ENCODE measurements at places on chromosomes 13 and 19. TPM values are rescaled to one million over a fixed set of nuclear protein-coding genes. Genes with fewer than 3 reads are reported as not detected.

SLC10A2 gene
- polyA plus RNA-seq = not detected

GRCh38 chr13:30043631-30043925 lies 193.2 kb upstream of the UBL3 start:
- no peak for DNase-seq

URAD gene
- not detected for polyA plus RNA-seq

LGI4 gene
- 3.4 TPM for polyA plus RNA-seq

GRCh38 chr13:108383667-108384066 lies 114.1 kb downstream of the TNFSF13B start:
- no peak for DNase-seq

GRCh38 chr13:111370570-111371535 lies 50.4 kb downstream of the TEX29 start:
- DNase-seq = no peak

DNA sequence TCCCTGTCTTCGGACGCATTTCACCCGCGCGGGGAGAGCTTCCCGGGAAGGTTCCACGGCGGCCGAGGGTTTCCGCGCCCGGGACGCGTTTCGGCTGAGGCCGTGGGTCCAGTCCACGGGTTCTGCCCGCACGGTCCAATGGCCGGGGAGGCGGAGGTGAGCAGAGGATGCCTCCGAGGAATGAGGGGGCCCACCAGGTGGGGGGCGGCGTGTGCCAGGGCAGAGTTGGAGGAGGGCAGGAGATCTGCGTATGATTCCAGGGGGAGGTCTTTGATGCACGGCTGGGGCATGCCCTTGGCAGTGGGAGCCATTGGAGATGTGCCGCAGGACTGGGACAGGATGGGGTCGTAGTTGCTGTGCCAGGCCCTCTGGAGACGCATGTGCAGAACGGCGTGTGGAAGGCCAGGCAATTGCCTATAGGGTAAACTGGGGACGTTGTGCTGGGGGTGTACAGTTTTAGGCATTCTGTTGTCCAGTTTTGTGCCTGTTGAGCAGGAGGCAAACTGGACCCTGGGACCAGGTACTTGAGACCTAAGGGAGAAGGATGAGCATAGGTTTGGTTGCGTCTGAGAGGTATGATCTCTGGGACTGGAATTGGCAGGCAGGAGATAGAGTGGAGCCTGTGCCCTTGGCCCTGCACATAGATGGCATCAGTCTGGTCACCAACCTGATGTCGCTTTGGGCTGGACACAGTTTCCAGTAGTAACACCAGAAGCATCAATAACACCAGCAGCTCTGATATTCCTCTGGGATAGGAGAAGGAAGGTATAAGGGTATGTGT lies 751 bp downstream of the ZNF584 start:
- DNase-seq = no peak

DNA sequence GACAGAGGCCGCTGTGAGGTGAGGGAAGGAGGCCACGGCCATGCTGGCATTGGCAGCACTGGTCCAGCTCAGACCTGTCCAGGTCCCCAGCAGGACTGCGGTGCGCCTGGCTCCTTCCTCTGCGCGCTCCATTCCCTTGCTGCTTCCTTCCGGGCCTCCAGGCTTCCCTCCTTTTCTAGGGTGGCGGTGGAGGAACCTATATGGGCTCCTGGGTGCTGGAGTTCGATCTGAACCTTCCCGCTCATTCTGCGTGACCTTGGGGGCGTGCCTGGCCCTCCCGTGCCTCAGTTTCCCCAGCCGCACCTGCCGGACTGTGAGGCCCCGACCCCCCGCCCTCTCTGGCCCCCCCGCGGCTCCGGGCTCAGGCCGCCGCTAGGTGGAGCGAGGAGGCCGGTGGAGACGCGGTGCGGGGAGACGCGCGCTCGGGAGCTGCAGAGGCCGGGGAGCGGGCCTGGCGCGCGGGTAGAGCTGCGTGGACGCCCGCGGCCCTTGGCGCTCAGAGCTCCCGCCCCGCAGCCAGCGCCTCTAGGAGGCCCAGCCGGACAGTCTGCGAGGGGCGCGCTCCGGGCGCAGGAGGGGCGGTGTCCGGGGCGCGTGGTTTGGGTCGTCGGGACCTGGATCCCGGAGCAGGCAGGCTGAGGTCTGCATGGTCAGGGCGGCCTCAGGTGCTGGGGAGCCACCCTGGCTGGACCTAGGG lies 29.9 kb downstream of the EFNA2 start:
- DNase-seq = no peak

GRCh38 chr13:42119875-42120274 lies 71.4 kb downstream of the DGKH start:
- DNase-seq = no peak

PCSK4 gene
- polyA plus RNA-seq = 5.7 TPM

DNA sequence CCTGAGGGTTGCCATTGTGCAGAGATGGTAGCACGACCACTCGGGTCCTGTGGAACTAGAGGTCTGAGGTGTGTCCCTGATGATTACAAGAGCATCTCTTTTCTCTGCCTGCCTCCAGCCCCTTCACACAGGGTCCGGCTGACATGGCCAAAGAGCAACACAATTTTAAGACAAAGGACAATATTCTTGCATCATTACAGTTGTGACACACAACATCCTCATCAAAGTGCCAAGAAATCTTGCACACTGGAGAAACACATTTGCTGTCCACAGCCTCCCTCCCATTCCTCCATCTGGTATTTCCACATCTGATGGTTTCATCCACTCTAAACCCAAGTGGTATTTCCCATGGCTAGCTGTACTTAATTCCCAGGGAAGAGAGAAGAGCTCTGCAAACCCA lies 12.8 kb downstream of the COL4A1 start:
- DNase-seq = no peak

DNA sequence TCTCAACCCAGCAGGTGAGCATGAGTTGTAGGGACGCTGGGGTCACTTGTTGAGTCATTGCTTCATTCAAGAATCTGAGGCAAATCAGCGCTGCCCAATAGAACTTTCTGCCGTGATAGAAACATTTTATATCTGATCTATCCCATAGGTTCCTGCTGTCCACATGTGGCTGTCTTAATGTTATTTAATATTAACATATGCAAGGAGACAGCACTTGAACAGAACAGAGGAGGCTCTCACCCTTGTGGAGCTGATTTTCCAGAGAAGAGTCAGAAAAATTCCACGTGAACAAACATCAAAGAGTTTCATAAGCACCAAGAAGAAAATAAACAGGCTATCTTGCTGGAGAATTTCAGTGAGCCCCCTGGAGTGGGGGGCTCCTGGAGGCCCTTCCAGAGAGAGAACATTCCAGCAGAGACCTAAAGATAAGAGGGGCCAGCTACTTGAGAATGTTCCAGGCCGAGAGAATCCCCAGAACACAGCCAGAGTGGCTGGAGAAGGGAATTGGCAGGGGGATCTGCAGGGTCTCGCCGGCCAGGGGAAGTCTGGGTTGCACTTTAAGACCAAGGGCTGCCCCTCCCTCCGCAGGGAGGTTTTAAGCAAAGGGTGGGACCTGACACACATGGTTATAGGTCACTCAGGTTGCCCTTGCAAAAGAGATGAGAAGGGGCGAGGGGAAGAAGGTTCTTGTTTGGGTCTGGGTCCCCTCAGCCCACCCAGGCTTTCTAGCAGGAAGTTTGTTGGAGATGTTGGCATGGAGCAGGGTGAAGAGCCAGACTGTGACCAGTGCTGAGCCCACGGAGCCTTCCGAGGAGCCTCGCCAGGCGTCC lies 135.7 kb downstream of the CRYL1 start:
- no peak for DNase-seq

GRCh38 chr13:26847281-26847680 lies 86.7 kb upstream of the GPR12 start:
- DNase-seq = no peak

- no peak for DNase-seq
Observed at GRCh38 chr19:979318-979741, 4.8 kb upstream of the WDR18 start.

DNA sequence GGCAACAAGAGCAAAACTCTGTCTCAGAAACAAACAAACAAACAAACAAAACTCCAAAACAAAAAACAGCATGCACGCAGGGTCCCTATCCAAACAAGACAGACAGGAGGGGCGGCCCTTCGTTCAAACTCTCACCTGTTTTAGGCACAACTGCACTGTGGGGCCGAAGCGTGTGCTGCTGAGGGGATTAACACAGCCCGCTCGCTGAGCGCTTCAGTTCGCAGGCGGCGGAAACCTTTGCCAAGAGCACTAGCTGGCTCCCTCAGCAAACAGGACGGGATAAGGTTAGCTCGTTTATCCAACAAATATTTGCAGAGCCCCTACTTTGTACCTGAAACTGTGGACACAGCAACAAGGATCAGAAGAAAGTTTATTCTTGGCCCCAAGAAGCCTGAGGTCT lies 1.6 kb upstream of the ADPRHL1 start:
- DNase-seq = no peak

- no peak for DNase-seq
Observed at GRCh38 chr13:99774644-99775043, 196.9 kb downstream of the ZIC5 start.

- no peak for DNase-seq
Observed at GRCh38 chr13:75715601-75716523, 79.7 kb downstream of the LMO7 start.

DNA sequence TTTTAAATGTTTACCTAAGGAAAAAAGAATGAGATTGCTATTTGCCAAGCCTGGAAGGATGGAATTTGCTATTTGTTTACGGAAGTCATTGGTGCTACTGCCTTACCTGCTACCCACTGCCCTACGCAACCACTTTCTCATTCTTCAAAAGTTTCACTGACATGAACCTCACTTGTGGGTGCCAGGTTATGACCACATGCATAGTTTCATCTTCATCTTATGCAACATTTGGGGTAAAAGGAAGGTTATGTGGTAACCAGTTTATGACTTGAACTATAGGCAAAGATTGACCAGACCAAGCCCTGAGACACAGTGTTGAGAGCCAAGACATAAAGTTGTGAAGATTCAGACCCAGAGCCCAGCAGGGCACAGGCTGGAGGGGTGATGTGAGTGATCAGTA lies 142.5 kb downstream of the LACC1 start:
- DNase-seq = no peak

MATK gene
- polyA plus RNA-seq = 1.5 TPM

DNA sequence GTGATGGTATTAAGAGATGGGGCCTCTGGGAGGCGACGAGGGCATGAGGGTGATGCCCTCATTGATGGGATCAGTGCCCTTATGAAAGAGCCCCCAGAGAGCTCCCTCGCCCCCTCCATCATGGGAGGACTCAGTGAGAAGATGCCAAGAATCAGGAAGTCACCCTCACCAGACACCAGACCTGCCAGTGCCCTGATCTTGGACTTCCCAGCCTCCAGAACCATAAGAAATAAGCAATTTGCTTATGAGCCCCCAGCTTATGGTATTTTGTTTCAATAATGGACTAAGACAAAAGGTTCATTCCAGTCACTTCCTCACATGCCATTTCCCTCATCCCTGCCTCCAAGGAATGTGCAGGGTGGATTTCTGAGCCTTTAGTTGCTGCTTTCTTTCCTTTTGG lies 129.7 kb downstream of the KDM4B start:
- DNase-seq = no peak

- no peak for DNase-seq
Observed at GRCh38 chr19:16470911-16471811, 609 bp downstream of the EPS15L1 start.

CYP2F1 gene
- polyA plus RNA-seq = not detected

CEACAM8 gene
- not detected for polyA plus RNA-seq

DNA sequence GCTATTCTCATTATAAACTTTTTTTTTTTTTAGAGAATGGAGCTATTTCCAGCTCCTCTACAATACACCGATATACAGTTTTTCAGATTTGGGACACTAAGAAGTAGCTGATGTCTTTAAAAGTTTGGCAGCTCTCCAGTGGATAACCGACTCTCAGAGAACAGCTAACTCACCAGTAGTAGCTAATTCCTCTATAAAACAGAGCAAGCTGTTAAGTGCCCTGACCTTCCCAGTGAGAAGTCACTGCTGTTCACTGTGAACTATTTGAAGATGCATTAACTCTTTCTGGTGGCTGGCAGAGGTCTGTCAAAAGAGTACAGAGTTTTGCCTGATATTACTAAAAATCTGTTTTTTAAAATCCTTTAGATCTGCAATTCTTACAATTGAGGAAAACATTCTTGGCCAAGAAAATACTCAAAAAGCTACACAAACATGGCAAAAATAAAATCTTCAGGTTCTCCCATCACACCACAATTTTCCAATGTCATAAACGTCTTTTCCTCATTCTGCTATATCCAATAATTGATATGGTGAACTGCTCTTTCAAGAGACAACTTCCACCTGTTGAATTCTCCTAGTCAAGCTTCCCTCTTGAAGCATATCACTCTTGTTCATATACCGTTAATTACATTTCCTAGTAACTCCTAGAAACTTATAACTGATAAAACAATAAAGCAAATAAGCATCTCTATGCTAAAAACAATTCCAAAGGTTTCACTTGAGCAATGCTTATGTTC lies 44.2 kb downstream of the TBC1D4 start:
- DNase-seq = no peak

GRCh38 chr13:40488869-40489391 lies 177.5 kb downstream of the FOXO1 start:
- DNase-seq = no peak

GRCh38 chr19:44202470-44202869 lies 9.9 kb upstream of the ZNF227 start:
- DNase-seq = no peak

DNA sequence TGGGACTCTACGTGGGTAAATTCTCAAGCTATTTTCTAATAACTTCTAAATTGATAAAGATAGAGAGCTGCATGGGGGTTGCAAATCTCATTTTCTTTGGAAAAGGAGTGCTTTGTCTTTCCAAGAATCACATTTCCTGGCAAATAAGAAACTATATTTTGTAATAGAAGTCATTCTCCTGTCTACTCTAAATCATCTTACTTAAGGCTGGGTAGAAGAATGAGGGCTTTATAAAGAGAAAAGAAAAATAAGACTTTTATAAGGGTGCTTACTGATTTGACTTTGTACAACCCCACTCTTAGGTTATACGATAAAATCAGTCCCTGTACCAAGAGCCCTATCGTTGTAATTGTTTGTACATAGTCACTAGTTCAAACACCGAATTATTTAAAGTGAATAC lies 14.9 kb downstream of the ITGBL1 start:
- no peak for DNase-seq

DNA sequence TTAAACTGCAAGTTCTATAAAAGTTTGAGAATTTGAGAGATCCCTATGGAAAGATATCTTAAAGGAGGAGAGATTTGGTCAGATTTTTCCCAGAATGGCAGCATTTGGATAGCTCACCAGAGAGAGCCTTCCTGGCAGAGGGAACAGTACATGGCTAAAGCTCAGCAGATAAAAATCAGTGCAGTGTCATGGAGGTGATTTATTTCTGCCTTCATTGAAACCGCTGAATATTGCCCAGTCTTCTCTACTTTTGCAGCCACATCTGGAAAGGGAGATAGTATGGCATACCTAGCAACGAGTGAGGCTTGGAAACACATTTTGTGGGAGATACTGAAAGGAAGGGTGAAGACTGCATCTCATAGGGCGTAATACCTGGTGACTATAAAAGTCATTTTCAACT lies 155.2 kb downstream of the RFC3 start:
- no peak for DNase-seq

- DNase-seq = no peak
Observed at GRCh38 chr13:87356314-87356713, 314.9 kb upstream of the SLITRK5 start.

- DNase-seq = no peak
Observed at GRCh38 chr19:51098365-51099046, 9.7 kb downstream of the CTU1 start.
